Endodermal cell (in vitro differentiated cells): ENCODE measurements at places on chromosomes 5 and 9. TPM values are rescaled to one million over a fixed set of nuclear protein-coding genes. Genes with fewer than 3 reads are reported as not detected.
A peak's percentile ranks its signal among the peaks of the same experiment; 100 is the strongest.

Gene CDKN2B
- 9.6 to 11.4 TPM (median 10.9 TPM) in 3 replicates for total RNA-seq

DNA sequence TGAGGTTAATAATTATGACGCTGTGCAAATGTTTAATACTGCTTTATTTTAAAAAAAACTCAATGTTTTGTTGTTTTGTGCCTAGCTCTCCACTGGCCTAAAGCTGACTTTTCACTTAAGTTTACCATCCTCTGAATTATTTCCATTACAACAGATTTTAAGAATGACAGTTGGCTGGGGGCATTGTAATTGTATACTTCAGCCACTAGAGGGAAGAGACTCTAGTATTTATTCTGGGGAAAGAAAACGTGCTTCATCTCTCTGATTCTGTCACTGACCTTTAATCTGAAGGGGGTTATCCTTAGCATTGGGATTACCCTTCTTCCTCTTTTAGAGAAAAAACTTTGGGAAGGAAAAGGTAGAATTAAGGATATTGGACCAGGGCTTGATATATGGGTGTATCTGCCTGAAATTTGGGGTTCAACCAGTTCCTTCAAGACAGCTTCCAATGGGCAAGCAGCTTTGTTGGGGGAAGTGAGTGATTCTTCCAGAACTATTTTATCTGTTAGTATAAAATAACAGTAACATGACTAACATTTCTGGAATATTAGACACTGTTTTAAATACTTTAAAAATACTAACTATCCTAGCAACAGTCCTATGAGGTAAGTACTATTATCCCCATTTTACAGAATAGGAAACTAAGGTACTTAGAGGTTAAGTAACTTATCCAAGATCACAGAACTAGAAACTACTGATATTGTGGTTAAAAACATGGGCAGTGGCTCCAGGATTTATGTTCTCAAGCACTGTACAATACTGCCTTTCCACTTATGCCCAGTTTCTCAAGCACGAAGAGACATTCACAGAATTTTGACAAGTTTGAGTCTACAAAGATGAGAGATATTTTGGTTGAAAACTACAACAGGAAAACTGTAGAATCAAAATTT is 208.4 kb downstream of the CD180 start:
- DNase-seq: no peak

DNA sequence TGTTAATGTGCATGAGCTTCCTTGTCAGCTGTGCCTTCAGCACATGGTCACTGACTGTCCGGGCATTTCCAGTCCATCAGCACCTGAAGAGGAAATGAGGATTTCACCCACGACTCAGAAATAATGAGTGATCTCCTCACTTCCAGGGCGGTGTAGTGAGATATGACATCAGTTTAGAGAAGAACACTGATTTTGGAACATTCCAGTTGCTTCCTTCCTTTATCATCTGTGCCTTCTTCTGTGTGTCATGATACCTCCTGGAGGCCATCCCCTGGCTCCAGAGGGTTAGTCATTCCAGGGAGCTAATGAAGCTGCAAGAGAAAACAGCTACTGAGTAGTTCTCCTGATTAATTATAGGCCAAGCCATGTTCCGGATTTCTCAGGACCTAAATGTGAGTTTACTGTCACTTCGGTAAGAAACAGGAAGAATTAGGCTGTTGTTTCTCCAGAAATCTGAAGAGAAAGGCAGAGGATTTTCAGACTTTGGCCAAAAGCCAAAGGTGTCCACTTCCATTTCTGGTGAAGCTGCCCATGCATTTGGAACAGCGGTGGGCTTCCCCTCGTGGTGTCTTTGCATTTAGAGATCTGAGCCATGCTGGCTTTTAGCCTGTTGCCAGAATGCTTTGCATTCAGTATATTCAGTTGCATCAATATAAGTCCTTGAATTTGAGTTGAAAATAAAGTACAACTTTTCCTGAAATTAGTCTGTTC is 161.3 kb upstream of the OTULINL start:
- no peak for DNase-seq

DNA sequence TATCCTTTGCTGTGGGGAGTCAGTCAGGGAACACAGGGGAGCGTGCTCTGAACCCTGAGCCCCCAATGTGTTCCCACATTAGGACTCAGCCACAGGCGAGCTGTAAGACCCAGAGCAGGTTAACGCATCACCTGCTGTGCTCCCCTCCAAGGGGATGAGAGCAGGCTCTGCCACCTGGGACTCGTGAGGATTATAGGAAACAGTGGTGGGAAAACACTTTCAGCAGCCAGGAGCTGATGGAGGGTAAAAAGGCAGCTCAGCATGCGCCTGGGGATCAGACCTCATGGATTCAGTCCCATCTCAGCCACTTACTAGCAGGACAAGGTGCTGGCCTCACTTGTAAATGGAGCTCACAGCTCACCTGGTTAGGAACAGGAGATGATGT is 9.2 kb downstream of the JADE2 start:
- peak; percentile 80 for DNase-seq

GRCh38 chr5:88882276-88883038 is 527 bp downstream of the MEF2C start:
- peak; percentile 42 for DNase-seq

DNA sequence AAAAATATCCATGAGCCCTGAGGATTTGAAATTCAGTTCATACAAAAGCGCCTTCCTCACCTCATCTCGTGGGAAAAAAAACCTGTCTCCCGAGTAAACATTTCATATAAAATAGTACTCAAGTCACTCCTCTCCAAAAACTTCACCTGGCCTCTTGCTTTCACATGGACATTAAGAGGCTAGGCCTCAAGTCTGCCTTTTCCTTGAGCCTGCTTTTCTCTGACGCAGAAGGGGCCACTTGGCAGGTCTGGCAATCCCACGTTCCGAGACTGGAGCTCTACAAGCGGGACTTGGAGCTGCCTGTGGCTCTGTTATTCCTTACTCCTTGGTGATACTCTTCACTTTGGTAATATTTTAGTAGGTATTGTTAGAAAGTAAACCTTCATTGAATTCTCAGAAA is 26.9 kb upstream of the CKS2 start:
- no peak for DNase-seq

- DNase-seq: no peak
Measured at GRCh38 chr9:88753691-88754367, 218.9 kb downstream of the NXNL2 start.

Gene ENTPD8
- 0.33 to 0.42 TPM in 2 of 3 replicates, not detected in the other for total RNA-seq

Gene SH3RF2
- total RNA-seq: 1.3 to 3.2 TPM (median 2.5 TPM) in 3 replicates

GRCh38 chr5:60323596-60323995 is 376.4 kb downstream of the DEPDC1B start:
- peak; percentile 85 for DNase-seq

GRCh38 chr9:112112519-112112918 is 62.6 kb downstream of the SUSD1 start:
- DNase-seq: no peak

DNA sequence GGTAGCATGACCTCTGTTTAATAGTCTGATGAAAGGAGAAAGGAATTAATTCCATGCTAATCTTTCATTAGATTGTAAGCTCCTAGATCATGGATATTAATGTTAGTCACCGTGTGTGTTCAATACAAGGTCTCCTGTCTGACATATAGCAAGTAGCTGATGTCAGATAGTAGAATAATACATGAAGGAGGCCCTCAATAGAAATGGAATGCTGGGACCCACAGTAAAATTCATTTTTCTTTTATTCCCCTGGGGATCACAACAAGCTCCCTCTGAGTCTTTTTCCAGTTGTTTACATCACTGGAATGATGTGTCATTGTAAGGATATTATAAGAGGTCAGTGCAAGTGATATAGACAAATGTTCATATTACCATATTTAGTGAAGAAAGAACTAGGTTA is 240.3 kb upstream of the TRPC7 start:
- DNase-seq: no peak

DNA sequence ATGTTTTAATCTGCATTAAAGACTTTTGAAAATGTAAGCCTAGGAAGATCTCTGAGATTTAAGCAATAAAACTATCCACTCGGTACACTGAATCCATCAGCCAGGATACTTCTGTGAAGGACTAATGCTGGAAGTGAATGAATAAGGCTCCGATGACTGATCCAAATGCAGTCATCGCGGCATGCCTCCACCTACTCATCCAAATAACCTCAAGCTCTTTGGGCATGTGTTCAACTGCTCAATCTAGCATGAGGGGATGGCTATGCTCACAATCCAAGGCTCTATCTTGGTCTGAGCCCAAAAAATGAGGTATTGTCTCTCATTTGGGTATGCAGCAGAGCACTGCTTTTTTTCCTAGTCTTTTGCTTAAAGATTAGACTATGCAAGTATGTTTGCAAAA is 19.2 kb downstream of the MARCHF3 start:
- no peak for DNase-seq
